ENCODE measurements at places on chromosomes 7 and 10. TPM values are rescaled to one million over a fixed set of nuclear protein-coding genes. Genes with fewer than 3 reads are reported as not detected.

DNA sequence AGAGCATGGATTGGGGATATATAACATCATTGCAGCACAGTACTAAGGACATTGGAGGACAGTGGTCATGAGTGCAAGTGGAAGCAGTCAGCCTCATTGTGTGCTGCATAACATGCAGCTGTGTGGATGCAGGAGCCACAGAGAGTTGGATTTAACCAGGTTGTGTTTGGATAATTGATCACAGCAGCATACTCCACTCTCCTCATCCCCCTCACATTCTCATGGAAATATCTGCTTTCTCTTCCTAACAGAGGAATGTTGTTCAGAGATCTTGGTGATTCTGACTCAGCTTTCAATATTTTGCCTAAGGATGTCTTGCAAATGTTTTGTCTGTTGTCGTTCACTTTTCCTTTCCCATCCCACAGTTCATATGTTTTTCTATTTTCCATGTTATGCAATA lies 31.8 kb upstream of the LSM8 start:
- DNase-seq, result no peak

DNA sequence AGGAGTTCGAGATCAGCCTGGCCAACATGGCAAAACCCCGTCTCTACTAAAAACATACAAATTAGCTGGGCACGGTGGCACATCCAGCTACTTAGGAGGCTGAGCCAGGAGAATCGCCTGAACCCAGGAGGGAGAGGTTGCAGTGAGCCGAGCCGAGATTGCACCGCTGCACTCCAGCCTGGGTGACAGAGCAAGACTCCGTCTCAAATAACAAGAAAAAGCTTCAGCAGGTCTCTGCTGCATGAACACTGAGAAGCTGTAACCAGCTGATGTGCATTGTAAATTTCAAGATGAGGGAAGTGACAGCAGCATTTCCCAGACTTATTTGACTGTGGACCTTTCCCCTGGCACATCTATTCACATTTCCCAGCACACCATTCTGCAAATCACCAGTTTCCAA lies 222.0 kb downstream of the CALN1 start:
- DNase-seq, result no peak

DNA sequence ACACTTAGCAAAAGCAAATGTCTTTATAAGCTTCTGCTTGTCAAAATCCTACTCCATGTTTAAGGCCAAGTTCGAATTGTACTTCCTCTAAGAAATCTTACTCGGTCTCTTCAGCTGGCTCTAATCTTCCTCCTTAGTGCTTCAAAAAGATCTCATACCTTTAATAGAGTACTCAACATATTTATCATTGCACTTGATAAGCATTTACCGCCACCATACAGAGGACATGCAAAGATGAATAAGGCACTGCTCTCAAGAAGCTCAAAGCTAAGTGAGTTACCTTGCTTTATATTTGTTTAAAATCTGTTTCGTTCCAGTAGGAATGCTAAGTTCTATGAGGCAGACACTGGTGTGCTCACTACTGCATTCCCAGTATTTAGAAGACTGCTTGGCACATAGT lies 61.9 kb upstream of the DNAJB12 start:
- no peak for DNase-seq

- peak; percentile 71 for DNase-seq
These were observed 97.8 kb downstream of the ABCC2 start for GRCh38 chr10:99880080-99880835.

GRCh38 chr10:12489806-12490205 lies 140.5 kb downstream of the CAMK1D start:
- no peak for DNase-seq

DNA sequence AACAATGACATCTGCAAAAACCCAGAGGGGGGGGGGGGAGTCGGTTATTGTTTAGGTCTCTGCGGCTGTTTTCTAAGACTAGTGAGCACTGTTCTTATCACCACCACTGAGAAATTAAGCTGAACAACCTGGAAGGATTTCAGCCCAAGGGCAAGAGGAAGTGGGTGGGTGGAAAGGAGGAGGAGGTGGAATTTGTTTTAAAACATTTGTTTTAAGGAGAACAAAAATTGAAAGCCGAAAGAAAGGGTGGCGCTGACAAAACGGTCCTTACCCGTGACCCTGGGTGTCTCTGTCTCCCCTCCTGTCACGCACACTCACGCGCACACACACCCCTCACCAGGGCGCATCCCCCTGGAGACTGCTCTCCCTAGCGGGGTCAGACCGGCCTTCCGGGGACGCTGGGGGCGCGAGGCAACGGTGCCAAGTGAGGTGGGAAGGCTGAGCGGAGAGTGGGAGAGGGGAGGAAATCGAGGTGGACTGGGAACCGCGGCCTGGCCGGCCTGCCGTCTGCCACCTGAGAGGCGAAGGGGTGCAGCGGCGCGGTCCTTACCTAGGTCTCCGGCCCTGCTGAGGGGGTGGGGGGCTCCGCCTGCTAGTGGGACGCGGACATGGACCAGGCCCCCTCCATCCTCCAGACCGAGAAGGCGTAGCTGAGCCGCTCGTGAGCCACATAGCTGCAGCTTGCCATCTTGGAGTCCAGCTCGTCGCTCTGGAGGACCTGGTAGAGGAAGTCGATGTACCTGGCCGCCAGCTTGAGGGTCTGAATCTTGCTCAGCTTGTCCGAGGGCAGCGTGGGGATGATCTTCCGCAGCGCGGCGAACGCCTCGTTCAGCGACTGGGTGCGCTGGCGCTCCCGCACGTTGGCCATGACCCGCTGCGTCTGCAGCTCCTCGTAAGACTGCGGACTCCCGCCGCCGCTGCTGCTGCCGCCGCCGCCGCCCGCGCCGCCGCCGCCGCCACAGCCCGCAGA lies 1.0 kb downstream of the TWIST1 start:
- peak; percentile 26 for DNase-seq

GRCh38 chr10:6048281-6049030 lies 13.7 kb downstream of the IL2RA start:
- DNase-seq, result no peak

DNA sequence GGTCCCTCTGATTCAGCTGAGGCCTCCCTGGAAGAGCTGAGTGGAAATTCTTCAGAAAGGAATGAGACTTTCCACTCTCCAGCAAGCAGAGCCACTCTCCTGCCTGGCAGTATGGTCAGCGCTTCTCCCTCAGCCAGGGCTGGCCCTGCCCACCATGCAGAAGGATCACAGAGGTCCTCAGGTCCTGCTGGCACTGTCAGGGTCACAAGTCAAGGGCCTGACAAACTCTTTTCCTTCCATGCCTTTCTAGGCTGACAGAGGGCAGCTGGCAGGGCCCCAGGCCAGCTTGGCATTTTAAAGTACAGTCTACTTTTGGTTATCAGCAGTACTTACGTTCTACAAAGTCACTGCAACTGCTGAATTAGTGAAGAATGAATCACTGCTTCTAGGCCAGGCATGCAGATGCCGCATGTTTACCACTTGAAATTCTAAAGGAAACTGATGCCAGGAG lies 119.3 kb upstream of the FRMD4A start:
- DNase-seq, result no peak

- DNase-seq, result no peak
These were observed 655.8 kb upstream of the ANKRD30A start for GRCh38 chr10:36469585-36469984.

GRCh38 chr10:102948176-102948575 lies 30.1 kb downstream of the CNNM2 start:
- DNase-seq, result no peak

- DNase-seq, result no peak
These were observed 350 bp upstream of the ZNF37A start for GRCh38 chr10:38093816-38094157.

GRCh38 chr7:491292-491957 lies 28.2 kb downstream of the PDGFA start:
- no peak for DNase-seq

DNA sequence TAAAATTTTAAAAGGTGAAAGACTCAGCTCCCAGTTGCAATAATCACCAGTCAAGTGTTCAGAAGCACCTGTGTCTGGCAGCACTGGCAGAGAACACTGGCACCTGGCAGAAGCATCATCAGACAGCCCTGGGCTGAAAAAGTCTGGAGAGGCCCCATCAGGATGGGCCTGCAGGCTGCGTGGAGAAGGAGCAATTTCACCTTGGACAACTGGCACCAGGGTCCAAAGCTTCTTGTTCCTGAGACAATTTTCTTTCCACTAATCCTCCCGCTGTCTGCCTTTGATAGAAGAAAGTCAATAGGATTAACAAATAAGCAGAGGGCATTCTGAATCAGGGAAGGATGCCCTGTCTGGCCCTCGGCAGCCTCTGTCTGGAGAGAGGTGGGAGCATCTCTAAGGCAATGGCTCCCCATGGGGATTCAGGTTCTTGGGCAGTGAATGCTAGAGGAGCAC lies 6.5 kb downstream of the COBL start:
- DNase-seq, result no peak

- DNase-seq, result no peak
These were observed 53.0 kb downstream of the SMURF1 start for GRCh38 chr7:99090771-99091542.

SEMA3C gene
- 91.9 TPM for total RNA-seq

TTYH3 gene
- total RNA-seq, result 11.3 TPM

NODAL gene
- total RNA-seq, result not detected

GPR15LG gene
- 3.6 TPM for total RNA-seq

PDK4 gene
- 67.8 TPM for total RNA-seq

ICA1 gene
- total RNA-seq, result 2.1 TPM

Data from ovary (tissue), 10 donors.